ENCODE measurements at places on chromosomes 3 and 15.

DNA sequence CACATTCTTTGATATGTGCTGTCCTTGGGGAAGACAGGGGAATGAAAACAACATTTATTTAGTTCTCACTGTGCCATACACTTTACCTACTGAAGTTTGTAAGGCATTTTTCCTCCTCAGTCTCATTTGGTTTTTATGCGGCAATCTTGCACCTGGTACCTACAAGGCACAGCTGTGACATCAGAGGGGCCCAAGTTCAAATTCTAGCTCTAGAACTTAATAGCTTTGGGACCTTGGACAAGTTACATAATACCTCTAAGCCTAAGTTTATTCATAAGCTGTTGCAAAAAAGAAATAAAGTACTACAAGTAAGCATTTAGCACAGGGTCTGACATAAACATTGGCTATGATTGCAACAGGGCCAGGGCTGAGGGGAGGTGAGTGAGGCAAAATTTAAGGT, 5.6 kb upstream of the FAM81A start:
- DNase-seq = no peak
- H3K27ac ChIP-seq = no peak overlapping the region
- H3K27me3 ChIP-seq = peaks cover 5% of the 10 kb centered on the region
- H3K4me3 ChIP-seq = no peak overlapping the region

GRCh38 chr3:108495717-108496116, 14.7 kb downstream of the MYH15 start:
- H3K36me3 ChIP-seq = no peaks in the 10 kb centered on the region
- peaks cover 4% of the 10 kb centered on the region for H3K27me3 ChIP-seq
- H3K4me3 ChIP-seq = no peak overlapping the region
- H3K27ac ChIP-seq = no peak overlapping the region
- DNase-seq = no peak

DNA sequence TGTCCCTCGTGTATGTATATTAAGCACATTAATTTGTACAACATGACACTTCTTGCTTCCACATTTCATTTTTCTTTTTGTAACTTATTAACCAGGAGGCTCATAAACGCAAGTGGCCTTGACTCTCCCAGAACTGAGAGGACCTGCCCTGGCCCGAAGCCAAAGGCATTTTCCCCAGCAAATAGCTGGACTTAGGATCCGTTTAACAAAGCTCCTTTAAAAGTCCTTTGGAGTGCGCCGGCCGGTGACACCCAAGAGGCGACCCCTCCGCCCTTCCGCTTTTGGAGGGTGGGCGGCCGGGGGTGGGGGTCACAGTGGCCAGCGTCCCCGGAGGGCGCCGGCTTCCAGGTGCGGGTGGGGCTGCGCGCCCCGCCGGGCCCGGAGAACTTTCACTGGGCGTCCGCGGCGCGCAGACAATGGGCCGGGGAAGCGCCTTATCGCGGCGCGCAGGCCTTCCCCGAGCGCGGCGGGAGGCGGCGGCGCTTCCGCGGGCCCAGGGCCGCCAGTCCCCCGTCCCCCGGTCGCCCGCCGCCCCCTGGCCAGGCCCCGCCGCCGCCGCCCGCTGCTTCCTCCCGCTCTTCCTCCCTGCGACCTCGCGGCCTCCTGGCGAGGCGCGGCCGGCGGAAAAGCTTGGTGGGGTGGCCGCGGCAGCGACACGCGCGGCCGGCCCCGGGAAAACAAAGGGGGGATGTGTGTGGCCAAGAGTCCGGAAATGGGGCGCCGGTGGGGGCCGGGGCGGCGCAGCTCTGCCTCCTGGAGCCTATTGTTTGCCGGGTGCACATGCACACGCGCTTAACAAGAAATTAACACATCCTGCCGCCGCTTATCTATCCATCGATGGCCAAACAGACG, 613.4 kb downstream of the MCTP2 start:
- peak; percentile 43 for DNase-seq
- H3K4me3 ChIP-seq = peak overlapping the region; percentile 52
- H3K36me3 ChIP-seq = peaks cover 38% of the 10 kb centered on the region
- H3K27ac ChIP-seq = peak overlapping the region; percentile 48
- H3K27me3 ChIP-seq = no peaks in the 10 kb centered on the region

DNA sequence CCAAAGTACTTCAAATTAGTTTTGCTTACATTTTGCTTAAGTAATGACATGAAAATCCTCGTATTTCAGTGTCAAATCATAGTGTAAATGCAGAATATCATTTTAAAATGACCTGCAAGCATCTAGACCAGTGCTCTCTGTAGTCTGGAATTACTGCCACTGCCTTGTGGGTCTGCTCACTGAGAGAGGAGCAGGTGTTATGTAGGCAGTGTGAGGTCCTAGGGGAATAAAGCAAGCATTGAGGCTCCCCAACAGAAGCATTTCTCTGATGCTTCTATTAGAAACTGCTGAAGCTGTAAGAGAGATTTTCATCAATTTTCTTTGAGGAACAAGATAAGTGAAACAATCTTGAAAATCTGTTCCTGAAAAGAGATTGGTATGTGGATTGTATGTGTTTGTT, 253.2 kb downstream of the BBX start:
- H3K36me3 ChIP-seq = no peaks in the 10 kb centered on the region
- H3K4me1 ChIP-seq = peaks cover 31% of the 10 kb centered on the region
- peak overlapping the region; percentile 74 for H3K4me3 ChIP-seq
- peak overlapping the region; percentile 81 for H3K27ac ChIP-seq

DNA sequence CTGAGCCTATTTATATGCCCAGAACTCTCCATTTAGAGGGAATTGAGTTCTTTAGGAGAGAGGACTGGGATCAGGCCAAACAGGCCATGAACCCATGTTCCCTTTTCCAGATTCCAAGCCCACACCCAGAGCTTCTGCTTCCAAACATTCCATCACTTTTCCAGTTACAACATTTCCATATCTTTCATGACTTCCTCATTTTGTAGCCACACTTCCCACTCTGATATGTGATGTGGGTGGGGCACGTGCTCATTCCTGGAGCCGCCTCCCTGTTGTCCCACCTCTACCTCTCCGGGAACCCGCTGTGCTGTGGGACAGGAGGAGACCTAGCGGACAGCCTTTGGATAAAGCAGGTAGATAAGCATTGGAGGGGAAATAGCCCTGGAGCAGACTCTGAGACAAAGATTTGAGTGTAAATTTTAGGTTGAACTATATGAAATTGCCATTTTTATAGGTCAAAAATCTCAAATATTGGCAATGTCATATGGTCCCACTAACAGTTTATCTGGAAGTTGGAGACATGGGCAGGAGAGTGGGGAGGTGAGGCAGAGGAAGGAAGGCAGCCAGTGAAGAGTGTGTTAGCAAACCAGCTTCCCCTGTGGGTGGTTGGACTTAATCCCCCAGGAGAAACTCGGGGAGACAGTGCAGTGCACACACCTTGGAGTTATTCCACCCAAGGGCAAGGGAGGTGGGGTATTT, 31.8 kb downstream of the CYP8B1 start:
- no peaks in the 10 kb centered on the region for H3K4me1 ChIP-seq
- no peak overlapping the region for H3K4me3 ChIP-seq

DNA sequence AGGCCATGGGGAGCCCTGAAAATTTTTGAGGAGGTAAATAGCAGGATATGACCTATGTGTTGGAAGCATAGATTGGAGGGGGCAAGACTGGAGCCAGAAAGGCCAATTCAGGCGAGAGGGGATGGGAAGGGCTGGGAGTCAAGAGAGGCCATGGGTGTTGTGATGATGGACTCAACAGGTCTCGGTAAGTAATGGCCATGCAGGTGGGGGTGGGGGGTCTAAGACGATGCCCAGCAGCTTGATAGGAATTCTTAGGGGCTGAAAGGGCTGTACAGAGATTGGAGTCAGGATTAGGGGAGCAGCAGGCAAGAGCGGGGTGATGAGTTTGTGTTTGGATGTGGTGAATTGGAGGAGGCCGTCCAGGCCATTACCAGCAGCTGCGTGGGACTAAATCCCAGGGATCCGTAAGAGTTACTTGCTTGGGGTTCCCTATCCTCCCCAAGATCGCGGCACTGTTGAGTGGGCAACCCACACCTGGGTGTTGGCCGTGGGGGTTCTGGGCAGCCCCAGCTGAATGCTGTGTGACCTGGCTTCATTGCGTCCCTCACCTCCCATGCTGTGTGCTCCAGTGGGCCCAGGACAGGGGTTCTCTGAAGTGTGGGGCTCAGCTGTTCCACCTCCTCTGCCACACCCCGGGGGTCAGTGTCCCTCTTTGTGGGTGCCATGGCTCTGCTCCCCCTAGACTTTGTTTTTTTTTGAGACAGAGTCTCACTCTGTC, 41.8 kb upstream of the CHRNB4 start:
- no peaks in the 10 kb centered on the region for H3K36me3 ChIP-seq
- DNase-seq = no peak
- H3K4me1 ChIP-seq = peaks cover 64% of the 10 kb centered on the region
- H3K27me3 ChIP-seq = peaks cover 10% of the 10 kb centered on the region
- peak overlapping the region; percentile 61 for H3K4me3 ChIP-seq

GRCh38 chr15:46329876-46330275, 695.0 kb downstream of the SQOR start:
- DNase-seq = no peak
- H3K4me3 ChIP-seq = no peak overlapping the region

GRCh38 chr3:132773071-132773619, 50.9 kb upstream of the NPHP3 start:
- H3K4me1 ChIP-seq = no peaks in the 10 kb centered on the region
- H3K27me3 ChIP-seq = no peaks in the 10 kb centered on the region
- H3K4me3 ChIP-seq = no peak overlapping the region
- DNase-seq = no peak
- H3K36me3 ChIP-seq = no peaks in the 10 kb centered on the region

DNA sequence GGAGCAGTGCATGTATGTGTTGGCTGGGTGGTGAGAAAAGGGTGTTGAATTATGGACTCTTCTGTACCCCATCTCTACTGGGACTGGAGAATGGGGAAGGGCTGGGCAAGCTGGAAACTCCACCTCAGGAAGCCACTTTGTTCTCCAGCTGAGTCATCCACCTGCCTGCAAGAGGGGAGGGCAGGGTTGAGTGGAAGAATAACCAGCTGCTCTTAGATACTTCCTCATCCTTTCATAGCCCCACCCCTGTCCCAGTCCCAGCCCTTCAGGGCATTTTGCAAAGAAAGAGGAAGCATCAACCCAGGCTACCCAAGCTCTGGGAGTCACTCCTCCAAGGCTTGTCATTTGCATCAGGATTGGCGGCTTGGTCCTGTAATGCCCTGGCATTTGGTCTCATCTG, 33.1 kb downstream of the RAB11A start:
- no peak for DNase-seq
- no peak overlapping the region for H3K4me3 ChIP-seq
- no peaks in the 10 kb centered on the region for H3K36me3 ChIP-seq
- H3K27me3 ChIP-seq = no peaks in the 10 kb centered on the region
- no peaks in the 10 kb centered on the region for H3K4me1 ChIP-seq
- no peak overlapping the region for H3K27ac ChIP-seq
